ENCODE measurements at places on chromosomes 3 and 15.

DNA sequence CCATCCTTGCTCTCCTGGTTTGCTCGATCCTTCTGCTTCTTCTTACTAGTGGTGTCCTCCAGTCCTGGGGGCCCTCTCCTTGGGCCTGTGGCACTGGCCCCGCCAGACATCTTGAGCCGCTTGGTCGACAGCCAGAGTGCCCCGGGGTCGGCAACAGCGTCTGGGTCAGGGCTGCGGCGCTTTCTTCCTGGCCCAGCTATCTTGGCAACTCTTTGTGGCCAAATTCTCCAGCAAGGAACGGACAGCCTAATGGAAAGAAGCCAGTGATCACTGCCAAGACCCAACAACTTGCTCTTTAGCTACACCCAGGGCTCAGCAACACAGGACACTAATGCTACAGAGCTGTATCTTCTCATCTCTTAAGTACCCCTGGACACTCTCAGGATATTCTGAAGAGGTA lies 1.6 kb downstream of the USP19 start:
- DNase-seq = no peak

DNA sequence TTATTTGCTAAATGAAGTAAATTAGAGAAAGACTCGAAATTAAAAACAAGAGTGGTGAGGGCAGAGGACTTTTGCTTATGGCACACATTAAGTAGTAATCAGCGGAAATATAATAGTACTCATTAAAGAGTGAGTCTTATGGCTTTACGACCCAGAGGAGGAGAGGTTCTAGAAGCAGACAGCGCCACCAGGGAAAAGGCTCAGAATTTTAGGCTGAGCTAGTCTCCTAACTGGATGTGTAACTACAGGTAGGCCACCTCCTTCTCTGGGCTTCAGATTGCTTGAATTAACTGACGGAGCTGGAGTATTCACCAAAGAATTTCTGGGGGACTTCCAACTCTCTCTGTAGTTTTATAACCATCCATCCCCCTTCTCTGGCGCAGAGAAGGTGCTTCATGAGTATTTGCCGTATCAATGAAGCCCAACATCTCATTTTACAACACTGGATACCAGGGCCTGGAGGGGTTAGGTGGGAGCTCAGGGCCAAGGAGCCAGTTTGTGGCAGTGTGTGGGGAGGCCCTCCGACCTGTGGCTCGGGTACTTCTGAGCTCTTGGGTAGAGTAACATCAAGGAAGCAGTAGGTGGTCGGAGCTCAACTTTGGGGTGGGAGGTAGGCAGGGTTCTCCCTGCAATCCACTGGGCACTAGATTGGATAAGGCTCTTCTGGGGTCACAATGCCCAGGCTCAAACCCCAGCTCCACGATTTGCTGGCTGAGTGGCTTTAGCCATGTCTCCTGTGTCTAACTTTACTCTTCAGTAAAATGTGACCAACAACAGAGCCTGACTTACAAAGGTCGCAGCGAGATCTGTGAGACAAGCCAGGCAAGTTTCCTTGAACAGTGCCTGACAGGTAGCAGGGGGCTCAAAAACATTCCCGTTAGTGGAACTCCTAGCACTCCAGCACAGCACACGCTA lies 1.1 kb downstream of the CHCHD4 start:
- no peak for DNase-seq

DNA sequence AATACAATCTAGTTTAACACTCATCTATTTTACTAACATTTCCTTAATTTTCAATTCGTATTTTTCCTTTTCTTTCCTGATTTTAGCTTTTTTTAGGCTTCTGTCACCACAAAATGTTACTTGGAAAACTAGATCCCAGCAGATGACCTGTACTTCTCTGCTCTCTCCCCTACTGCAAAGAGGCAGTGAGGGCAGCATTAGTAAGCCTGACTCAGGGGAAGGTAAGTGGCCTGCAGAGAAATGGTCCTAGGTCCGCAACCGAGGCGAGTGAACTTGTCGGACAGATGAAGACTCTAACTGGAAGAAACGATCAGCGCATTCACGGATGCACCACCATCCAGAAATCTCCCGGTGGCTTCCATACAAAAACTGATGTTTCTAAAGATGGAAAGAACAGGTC lies 20.4 kb downstream of the TMEM43 start:
- DNase-seq = no peak

DNA sequence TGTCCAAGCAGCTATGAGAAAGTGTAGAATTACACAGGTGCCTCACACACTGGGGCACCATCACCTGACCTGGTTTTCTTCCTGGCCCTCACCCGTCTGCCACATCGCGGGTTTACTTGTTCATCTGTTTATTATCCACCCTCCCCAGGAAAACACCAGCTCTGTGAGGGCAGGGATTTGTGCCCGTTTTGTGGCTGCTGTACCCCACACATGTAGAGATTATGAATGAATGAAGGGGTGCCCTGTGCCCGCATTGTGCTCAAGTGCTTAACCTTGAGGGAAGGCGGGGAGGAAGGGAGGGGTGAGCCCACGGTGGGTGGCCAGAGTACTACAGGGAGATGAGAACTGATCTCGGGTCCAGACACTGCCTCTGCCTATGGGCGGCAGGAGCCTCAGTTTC lies 108.4 kb downstream of the WNT7A start:
- no peak for DNase-seq

GRCh38 chr3:119184796-119185570 lies 11.6 kb downstream of the UPK1B start:
- no peak for DNase-seq

GRCh38 chr3:182969277-182969676 lies 11.1 kb downstream of the DCUN1D1 start:
- DNase-seq = no peak

- no peak for DNase-seq
Measured at GRCh38 chr3:152957491-152957890, 122.6 kb downstream of the P2RY1 start.

- DNase-seq = no peak
Measured at GRCh38 chr15:89822026-89822425, 7.4 kb upstream of the ANPEP start.

- DNase-seq = no peak
Measured at GRCh38 chr15:87487484-87487883, 769.1 kb downstream of the NTRK3 start.

GRCh38 chr3:27391796-27392195 lies 22.6 kb upstream of the NEK10 start:
- no peak for DNase-seq

GRCh38 chr15:65223996-65224395 lies 12.7 kb upstream of the CILP start:
- no peak for DNase-seq

DNA sequence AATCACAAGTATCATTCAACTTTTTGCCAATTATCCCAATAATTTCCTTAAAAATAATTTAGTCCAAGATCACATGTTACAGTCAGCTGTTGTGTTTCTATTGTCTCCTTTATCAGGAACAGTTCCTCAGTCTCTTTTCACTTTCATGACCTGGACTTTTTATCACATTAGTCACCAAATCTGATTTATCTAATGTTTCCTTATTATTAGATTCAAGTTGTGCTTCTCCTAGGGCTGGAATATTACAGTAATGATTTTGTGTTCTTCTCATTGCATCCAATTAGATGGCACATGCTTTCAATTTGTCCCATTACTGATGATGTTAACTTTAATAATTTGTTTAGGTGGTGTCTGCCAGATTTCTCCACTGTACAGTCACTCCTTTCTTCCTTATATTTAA lies 66.3 kb upstream of the DCBLD2 start:
- DNase-seq = no peak

DNA sequence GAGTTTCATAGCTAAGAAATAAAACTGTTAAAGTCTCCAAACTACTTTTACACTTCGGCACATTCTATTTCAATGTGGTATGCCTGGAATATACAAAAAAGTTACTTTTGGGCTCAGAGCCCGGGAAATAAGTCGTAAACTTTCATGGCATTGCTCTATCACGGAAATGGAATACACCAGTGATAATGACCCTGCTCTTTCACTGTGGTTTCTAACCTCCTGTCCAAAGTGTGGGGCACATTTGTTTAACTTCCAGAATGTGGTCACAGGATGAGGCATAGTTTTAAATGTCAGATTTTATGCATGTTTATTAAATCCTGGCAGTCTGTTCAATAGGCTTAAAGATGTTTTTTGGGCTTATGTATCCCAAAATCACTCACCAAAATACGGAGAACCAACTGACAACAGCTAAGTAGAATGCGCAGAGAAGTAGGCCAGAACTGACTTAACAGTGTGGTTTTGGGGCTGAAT lies 5.1 kb downstream of the CXCR6 start:
- no peak for DNase-seq

- no peak for DNase-seq
Measured at GRCh38 chr3:63824309-63824708, 5.2 kb downstream of the C3orf49 start.

- DNase-seq = no peak
Measured at GRCh38 chr3:50853936-50854335, 179.2 kb downstream of the DOCK3 start.

DNA sequence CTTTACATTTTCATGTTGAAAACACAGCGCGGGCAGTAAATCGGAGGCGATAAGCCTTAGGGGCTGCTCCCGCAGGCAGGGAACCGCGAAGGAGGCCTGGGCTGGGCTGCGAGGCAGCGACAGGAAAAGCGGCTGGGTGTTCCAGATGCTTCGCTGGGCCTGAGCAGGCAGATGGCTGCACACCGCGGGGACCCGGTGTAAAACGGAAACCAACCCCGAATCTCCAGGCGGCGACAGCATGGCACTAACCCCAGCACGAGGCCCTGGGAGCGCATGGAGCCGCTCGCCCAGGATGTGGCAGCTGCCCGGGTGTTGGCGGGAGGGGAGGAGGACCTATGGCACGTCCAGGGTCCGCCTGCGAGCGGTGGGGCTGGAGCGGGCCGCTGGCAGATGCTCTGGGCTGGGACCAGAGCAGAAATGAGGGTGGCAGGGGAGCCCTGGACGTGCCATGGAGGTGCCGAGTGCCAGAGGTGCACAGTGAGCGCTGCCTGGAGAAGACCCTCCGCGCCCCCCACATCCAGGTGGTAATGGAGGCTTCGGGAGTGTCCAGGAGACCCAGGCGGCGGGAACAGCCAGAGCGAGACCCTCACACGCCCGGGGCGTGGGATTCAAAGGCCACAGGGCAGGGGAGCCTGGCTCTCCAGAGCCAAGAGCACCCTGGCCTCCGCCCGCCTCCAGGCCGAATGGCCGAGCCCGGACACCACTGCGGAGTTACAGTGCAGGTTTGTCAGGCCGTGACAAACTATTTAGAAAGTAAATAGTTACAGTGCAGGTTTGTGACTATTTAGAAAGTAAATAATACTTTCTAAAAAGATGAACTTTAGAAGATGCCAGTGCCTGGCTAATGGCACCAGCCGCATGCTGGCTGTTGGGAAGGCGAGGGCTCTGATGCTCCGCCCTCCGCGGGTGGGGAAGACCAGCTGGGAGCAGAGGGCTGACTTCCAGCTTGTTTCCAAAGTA lies 293.6 kb downstream of the OCA2 start:
- no peak for DNase-seq

- no peak for DNase-seq
Measured at GRCh38 chr3:192091831-192092230, 630.9 kb downstream of the PYDC2 start.

DNA sequence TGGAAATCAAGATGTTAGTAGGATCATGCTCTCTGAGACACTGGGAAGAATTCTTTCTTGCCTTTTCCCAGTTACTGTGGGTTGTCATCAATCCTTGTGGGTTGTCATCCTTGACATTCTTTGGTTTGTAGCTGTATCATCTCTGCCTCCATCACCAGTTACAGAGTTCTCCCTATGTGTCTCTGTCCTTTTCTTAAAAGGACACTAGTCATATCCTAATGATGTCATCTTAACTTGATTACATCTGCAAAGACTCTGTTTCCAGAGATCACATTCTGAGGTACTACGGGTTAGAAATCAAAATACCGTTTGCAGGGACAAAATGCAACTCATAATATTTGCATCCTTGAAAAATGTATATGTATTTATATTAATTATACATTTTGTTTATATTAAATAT lies 500.4 kb downstream of the ZBBX start:
- no peak for DNase-seq

DNA sequence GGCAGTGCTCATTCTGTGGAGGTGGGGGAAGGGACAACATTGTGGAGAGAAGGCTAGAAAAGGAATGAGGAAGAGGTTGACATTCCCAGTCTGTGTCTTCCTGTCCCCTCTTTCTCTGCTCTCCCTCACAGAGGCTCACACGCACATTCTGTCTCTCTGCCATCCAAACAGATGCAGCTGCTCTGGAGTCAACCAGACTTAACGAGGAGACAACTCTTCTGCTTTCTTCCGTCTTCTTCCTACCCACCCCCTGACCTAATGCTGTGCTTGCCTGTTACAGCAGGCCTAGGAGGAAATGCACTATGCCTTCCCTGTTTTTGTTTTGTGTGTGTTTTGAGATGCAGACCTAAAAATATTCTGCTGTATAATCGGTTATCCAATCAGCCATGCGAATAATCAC lies 121.9 kb downstream of the CACNA1D start:
- no peak for DNase-seq

GRCh38 chr3:38583688-38584087 lies 65.8 kb downstream of the SCN5A start:
- no peak for DNase-seq

DNA sequence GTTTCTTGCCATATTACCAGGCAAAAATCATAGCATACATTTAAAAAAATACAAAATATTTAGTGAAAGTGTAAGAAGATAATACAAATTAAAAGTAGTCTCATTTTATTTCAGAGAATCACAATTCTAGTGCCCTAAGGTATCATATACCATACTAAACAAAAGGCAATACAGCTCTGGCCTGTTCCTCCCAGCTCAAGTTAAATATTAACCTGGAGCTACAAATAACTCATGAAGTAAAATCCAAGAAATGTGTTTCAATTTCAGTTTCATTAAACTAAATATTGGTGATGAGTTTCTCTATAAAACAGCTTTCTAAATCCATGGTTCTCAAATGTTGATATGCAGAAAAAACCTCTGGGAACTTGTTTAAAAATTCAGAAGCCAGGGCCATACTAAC lies 67.7 kb downstream of the INO80 start:
- no peak for DNase-seq

- no peak for DNase-seq
Measured at GRCh38 chr15:89391685-89392257, 57.1 kb upstream of the POLG start.

DNA sequence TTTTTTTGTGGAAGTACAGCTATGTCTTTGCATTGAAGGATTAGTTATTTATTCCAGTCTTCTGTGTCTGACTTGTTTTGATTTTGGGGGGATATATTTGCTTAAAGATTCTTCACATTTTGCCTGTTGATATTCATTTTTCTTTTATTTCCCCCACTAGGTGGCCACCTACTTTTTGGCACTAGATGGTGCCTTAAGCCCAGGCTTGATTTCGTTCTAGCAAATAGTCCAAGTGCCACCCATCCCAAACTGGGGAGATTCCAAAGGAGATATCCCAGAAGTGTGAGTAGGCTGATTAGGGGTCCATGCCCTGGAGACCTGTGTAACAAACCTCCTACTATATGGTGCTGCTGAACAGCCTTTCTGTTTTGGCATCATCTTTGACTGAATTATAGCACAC lies 80.0 kb upstream of the SPATA16 start:
- DNase-seq = no peak

- no peak for DNase-seq
Measured at GRCh38 chr15:29904757-29905417, 82.6 kb upstream of the TJP1 start.

- no peak for DNase-seq
Measured at GRCh38 chr3:158769549-158769948, 32.3 kb upstream of the MFSD1 start.

- no peak for DNase-seq
Measured at GRCh38 chr3:61669203-61669602, 107.8 kb downstream of the PTPRG start.
